ENCODE measurements at places on chromosomes 2 and 18. TPM values are rescaled to one million over a fixed set of nuclear protein-coding genes. Genes with fewer than 3 reads are reported as not detected.

The C2orf81 gene
- total RNA-seq: 0.79 TPM

The MLPH gene
- total RNA-seq: 88.9 TPM

The GAREM1 gene
- 20.8 TPM for total RNA-seq

The DRC1 gene
- not detected for total RNA-seq
